Right ventricle myocardium inferior (tissue), 1 donor: ENCODE measurements at places on chromosomes 1 and 21.

DNA sequence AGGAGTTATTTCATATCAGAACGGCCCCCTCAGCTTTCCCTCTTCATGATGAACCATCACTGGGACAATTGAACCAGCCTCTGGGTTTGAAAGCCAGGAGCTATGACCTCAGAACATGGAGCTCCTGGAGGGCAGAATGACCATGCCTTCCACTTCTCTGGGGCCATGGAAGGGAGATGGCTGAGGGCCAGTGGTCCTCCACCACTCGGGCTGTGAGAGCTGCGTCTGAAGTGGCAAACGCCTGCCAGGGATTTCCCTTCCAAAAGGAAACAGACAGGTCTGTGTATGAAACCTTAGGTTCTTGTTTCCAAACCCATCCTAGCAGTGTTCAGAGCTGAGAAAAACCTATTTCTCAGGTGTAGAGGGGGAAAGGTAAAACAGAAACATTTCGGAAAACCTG lies 22.5 kb downstream of the PKP1 start:
- no peak for DNase-seq

DNA sequence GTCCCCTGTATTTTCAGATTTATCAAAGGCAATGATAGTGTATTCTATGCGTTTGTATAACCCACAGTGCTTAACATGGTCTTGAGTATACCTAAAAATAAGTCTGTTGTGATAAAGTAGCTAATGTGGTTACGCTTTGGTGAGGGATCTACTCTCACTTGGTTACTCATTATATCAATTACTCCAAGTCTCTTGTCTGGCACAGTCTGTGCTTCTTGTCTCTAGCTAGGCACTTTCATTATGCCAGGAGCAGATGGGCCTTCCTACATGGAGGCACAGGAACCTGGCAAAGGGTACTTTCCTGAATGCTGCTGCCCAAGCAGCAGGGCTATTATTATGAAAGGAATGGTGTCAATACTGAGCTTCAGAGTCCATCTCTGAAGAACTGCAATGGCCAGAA lies 4.2 kb upstream of the PTPN22 start:
- DNase-seq, result no peak

DNA sequence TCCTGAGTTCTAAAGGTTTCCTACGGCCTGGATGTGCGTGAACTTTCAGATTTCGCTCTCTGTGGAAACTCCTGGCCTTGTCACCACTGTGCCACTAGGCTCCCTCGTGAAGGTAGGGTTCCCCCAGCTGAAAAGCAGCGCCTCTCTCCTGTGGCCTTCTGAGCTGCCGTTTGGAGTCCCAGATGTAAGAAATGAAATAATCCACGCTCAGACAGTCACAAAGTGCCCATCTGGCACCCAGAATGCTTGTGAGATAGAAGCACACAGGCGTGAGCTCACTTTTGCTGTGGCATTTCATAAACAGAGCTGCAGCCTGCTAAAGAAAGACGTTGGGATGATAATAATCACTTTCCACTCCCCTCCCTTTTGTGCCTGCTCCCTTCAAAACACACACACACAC lies 65.8 kb downstream of the LMO4 start:
- DNase-seq, result no peak

GRCh38 chr1:55010887-55011217 lies 12.1 kb downstream of the BSND start:
- no peak for DNase-seq

- no peak for DNase-seq
Measured at GRCh38 chr1:204751883-204752687, 66.5 kb upstream of the LRRN2 start.

GRCh38 chr1:54989968-54990810 lies 8.5 kb upstream of the BSND start:
- no peak for DNase-seq

GRCh38 chr1:43797891-43798290 lies 90.6 kb downstream of the ST3GAL3 start:
- DNase-seq, result no peak

GRCh38 chr1:237227476-237227875 lies 185.5 kb downstream of the RYR2 start:
- no peak for DNase-seq

- no peak for DNase-seq
Measured at GRCh38 chr1:159081626-159082025, 5.1 kb upstream of the AIM2 start.

DNA sequence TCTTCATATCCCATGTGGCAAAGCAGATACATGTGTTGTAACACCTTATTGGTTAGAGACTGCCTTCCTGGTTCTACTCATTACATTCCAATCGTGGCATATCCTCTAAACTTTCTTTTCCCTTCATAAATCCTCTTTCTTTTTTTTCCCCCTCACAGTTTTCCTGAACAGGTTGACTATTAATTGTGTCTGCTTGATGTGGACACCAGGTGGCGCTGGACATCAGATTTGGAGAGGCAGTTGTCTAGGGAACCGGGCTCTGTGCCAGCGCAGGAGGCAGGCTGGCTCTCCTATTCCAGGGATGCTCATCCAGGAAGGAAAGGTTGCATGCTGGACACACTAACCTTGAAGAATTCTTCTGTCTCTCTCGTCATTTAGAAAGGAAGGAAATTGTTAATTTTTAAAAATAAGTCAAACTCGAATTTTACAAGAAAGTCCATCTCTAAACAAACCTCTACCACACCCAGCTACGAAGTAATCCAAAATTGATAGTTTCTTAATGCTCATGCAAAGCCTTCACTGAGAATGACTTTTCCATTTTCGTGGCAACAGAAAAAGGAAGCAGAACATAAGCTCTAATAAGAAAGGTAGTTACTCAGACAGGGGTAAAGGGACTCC lies 59.4 kb upstream of the ASB17 start:
- DNase-seq, result peak; percentile 92

GRCh38 chr1:239771550-239771949 lies 320.1 kb upstream of the FMN2 start:
- no peak for DNase-seq

- no peak for DNase-seq
Measured at GRCh38 chr1:188249811-188250210, 1421.1 kb downstream of the PLA2G4A start.

- no peak for DNase-seq
Measured at GRCh38 chr1:200837931-200838571, 34.7 kb upstream of the GPR25 start.

DNA sequence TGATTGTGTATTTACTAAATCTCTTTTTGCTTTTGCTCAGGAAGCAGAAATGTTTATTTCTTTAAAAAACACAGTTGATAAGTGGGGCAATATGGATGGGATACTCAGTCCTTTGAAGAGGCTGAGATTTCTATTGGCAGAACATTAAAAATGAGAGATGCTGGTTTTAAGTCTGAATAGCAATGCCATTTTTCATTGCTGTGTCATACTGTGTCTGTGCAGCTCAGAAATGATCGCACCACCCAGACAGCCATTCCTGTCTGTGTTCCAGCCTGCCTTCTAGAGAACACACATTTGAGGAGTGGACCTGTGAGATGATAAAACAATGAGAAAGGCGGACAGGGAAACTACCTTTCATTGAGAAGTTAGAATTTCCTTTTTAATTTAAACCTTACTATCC lies 231.2 kb upstream of the USP24 start:
- DNase-seq, result no peak

- DNase-seq, result no peak
Measured at GRCh38 chr1:57424231-57425027, 569 bp upstream of the DAB1 start.

DNA sequence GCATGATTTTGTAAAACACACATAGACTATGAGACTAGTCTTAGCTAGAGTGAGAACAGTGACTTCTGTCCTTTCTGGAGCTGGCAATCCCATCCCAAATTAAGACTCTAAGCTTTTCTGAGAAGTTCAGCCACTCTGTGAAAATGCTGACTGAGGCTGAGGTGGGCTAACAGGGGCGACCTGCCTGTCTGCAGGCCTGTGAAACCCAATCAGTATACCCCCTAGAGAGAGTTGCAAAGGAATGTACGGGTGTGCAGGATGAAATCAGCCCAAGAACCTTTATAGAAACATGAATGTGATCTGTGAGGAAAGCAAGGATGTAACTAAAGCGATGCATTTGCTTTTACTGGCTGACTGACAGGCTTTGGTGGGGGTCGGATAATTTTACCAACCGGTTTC lies 16.0 kb upstream of the TBX15 start:
- DNase-seq, result no peak

GRCh38 chr1:47216278-47217059 lies 15.6 kb downstream of the TAL1 start:
- no peak for DNase-seq

- no peak for DNase-seq
Measured at GRCh38 chr1:25194572-25195020, 37.7 kb downstream of the SYF2 start.

DNA sequence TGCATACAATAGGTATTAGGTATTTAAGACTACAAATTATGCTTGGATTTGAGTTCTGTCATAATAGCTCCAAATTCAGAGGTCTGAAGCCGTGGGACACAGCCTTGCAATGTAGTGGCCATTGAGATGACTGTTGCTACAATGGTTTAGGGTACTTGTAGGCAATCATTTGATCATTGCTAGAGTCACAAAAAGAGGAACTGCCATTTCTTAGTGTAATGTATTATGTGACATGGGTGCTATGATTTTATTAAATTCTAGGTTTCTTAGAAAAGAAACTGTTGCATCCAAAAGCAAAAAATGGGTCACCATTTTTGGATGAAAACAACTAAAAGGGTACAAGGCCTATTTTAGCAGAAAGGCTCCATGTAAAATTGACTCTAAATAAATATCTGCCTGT lies 129.9 kb upstream of the ZNF644 start:
- DNase-seq, result no peak

DNA sequence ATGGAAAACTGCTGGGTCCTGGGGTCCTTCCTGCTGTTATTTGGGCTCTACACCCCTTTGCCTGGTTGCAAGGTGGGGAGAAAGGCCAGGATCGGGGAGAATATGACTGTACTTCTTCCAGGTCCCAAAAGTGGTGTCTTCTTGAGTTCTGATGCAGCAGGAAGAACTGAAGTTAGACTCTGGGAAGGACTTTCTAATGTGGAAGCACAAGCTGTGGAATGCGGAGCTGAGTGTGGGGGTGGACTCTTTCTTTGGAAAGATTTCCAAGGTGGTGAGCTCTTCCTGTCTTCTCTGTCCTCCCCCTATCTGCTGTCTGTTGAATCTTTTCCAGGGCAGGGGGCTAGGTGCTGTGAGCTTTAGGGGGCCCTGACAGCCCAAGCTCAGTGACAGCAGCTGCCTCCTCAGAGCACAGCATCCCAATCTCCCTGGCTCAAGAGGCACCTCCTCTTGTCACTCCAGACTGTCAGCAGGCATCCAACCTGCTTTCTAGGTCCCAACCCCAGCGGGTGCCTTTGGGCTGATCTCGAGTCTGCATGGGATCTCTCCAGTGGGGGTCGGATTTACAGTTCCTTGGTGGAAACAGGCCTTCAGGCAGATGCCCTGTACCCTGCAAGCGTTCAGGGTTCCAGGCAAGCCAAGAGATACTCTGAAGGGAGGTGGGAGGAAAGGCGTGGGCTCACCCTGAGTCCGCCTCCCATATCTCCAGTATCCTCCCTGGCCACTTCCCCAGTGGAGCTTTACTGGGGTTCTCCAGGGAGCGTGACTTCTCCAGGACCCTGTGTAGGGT lies 23.2 kb downstream of the ADORA1 start:
- no peak for DNase-seq

GRCh38 chr1:204358605-204359004 lies 1.1 kb downstream of the PLEKHA6 start:
- DNase-seq, result no peak

DNA sequence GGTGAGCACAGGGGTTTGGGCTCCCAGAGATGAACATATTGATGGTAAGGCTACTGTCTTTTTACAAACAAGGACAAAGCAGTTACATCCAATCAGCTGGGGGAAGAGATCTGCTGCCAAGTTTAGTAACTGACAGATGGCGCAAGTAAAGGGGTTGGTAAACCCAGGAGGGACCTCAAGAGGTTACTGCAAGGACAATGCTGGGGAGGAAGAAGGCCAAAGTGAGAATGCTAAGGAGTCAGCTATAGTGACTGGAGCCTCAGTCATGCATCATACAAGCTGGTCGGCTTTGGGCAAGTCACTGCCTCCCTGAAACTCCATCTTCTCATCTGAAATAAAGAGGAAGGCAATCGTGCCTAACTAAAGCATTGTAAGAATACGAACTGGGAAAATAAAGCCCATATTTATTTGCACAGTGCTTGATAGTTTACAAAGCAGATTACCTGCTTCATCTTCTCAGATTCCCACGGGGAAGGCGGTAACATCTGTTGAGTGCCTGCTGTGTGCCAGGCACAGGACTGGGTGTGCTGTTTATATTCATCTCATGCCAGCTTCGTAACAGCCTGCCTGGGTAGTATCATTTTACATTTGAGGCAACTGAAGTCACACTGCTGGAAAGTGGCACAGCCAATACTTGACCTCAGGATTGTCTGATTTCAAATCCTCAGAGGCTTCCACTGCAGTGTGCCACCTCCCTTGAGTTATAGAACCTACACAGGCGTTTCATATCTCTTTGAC lies 114.8 kb downstream of the BEND5 start:
- no peak for DNase-seq

GRCh38 chr1:163583661-163584181 lies 262.0 kb downstream of the NUF2 start:
- DNase-seq, result no peak

DNA sequence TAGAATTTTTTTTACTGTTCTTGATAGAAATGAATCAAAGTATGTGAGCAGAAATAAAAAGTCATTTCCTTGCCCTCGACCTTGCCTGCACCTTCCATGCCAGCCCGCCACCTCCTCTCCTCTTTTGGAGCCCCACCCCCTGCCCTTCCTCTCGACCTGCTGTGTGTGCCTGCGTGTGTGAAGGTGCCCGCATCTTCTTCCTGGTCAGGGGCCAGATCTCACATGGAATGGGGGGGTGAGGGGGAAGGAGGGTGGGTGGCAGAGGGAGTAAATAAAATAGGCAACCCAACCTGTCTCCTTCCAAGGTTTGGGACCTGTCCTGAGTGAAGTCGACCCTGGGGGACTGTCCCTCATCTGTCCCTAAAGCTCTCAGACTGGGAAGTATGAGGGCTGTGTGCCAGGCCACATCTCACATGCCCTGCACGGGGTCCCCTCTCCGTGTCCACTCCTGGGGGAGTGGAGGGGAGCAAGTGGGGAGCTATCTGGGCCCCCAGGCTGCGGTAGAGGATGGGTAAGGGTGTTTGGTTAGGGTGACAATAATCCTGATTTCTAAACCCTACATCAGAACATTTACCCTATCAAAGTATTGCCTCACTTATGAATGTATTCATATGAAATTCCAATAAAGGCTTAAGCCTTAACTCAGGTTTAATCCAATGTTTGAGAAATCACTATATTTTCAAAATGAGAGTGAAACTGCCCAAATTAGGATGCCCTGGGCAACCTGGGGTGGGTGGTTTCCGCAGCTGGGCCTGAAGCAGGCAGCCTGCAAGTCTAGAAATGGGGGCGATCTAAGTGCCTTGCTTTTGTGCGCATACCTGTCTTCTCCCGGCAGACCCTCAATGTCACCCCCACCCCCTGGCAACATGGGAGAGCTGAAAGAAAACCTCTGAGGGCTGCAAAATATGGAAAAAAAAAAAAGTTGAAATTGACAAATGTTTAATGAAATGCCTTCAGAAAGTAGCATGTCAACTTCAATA lies 15.4 kb downstream of the AMPD2 start:
- DNase-seq, result no peak

GRCh38 chr1:155329980-155330598 lies 9.4 kb downstream of the RUSC1 start:
- DNase-seq, result no peak

GRCh38 chr1:83694449-83694848 lies 304.5 kb downstream of the TTLL7 start:
- no peak for DNase-seq

GRCh38 chr1:150385537-150386445 lies 21.8 kb downstream of the RPRD2 start:
- DNase-seq, result no peak
